Gastroesophageal sphincter (tissue), 4 donors: ENCODE measurements at places on chromosomes 4 and X.
A peak's percentile ranks its signal among the peaks of the same experiment; 100 is the strongest.

DNA sequence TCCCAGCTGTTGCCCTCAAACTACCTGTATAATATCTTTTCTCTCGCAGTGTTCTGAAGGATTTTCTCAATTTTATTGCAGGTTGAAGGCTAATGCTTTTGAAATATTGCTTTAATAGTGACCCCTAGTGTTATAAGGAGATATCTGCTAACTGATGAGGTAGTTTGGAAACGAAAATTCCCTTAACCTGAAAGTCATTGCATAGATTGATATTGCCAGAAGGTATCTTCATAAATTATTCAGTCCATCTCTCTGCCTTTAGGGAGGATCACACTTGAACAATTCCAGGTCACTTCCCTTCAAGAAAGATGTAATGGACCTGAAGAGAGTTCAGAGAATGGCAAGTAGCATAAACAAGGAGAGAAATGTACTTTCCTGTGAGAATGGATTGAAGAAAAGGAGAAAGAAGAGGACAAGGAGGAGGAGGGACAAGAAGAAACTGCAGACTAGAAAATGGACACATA, 44.1 kb downstream of the TIGD4 start:
- ATAC-seq = no peak

DNA sequence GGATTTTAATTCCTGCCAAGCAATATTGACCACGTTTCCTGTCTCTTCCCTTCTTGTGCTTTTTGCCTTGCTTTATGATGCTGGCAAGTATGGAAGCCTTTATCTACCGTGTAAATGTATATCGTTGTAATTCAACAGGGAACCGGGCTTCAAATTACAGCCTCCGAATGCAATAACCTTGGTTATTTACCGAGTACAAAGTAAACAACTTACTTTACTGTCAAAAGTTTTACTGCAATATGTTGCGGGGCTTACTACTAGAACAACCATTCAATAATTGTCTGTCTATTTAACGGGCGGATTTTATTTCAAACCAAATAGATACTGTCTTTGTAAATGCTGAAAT, 73.1 kb downstream of the PALLD start:
- ATAC-seq = no peak

DNA sequence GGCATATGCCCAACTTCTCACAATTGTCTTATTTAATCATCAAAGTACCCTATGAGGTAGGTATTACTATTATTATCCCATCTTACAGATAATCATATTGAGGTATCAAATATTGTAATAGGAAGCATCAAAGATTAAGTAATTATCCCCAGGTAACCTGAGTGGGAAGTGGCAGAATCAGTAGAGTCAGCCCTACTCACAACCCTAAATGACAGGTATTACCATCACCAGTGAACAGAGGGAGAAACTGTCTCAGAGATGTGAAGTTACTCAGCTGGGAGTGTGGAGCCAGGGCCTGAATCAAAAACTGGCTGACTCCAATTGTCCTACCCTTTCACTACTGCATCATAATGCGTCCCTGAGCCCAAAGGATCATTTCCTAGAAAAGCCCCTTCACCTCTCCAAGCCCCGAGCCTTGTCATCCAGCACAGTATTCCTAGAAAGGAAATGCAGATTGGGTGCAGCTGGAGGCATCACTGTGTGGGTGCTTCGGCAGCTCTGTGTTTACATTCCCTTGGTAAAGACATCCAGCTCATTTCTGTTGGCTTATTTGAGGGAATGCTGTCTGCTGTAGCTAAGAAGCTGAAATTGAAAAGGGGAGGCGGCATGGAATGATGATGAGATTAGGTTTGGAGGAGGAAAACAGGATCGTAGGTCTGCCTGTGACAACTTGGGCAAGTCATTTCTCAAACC, 72.8 kb downstream of the DHX15 start:
- ATAC-seq = no peak

GRCh38 chr4:109588176-109588575, 28.1 kb downstream of the MCUB start:
- no peak for ATAC-seq

DNA sequence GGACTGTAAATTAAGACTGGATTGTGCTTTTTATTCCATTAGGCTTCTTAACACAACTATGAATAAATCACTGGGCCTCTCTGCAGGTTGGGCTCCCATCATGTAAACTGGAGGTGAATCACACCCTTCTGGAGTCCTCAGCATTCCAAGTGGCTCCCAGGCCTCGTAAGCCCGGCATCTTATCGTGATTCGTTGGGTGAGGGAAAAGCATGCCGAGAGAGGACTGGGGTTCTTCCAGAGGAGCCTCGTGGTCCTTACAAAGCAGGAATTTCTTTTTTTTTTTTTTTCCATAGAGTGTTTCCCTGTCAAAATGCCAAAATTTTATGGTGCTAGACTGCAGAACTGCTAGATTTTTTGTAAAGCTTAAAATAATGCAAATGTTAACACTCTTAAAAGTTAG, 20.0 kb downstream of the CLDN22 start:
- no peak for ATAC-seq

DNA sequence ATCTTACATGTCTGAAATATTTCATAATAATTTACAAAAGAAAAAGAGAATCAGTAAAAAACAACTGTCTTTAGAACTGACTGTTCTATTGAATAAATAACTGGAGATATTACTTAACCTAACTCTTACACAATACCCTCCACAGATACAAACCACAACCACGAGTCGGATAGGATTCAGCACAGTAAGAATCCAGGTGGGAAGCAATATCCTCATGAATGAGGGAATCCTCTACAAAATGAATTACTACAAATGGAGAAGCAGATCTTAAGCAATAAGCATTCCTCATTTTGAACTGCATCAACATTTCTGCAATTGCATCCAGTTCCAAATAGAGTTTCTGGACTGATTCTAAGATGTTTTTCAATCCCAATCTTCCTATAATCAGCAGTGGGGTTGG, 227.1 kb downstream of the SH2D1A start:
- ATAC-seq = peak; percentile 74

- no peak for ATAC-seq
These were observed 51.8 kb downstream of the MAP7D3 start for GRCh38 chrX:136199365-136199764.

DNA sequence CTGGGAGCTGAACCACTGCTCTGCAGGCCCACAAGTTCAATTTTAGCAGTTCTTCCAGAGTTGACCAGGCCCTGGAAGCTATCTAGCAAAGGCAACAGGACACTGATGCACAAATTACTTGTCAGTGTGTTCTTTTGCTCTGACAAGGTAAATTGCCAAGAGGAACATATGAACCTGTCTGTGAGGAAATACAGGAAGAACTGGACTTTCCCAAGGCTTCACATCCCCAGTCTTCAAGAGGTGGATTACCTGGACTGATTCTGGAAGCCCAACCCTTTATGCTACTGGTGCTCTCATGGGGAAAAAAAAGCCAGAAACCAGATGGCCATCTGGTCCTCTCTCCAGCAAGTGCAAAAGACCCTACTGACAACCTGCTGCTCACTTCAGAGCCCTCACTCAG, 1.9 kb upstream of the TMEM185A start:
- no peak for ATAC-seq

DNA sequence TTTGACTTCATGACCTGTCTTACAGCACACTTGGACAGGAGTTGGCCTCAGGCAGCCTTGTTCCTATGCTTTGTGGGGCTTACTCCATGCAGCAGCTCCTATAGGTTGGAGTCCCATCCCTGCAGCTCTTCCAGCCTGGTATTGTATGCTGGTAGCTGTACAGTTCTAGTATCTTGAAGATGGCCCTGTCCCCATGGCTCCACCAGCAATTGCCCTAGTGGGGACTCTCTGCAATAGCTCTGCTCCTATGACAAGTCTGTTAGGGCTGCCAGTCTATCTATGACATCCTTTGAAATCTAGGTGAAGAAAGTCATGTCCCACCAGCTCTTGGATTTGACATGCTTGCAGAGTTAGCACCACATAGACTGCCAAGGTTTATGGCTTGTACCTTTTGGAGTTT, 252.6 kb downstream of the ANTXR2 start:
- no peak for ATAC-seq

- ATAC-seq = no peak
These were observed 65.7 kb upstream of the FGF13 start for GRCh38 chrX:138777230-138777629.

DNA sequence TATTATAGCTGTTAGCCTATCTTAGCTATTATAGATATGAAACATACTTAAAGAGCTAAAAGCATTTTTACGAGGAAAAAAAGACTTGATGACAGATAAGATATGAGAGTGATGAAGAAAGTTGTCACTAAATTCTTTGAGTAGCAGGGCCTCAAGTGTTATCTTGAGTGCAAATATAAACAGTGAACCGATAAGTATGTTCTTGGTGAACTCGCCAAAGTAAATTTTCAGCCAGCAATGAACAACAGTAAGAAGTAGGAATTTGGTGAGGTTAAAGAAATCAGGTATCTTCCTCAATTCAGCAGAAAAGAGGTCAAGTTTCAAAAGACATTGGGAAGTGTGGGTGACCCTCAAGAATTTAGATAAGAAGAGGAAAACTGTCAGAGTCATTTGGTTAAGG, 471.8 kb upstream of the FTHL17 start:
- ATAC-seq = no peak

DNA sequence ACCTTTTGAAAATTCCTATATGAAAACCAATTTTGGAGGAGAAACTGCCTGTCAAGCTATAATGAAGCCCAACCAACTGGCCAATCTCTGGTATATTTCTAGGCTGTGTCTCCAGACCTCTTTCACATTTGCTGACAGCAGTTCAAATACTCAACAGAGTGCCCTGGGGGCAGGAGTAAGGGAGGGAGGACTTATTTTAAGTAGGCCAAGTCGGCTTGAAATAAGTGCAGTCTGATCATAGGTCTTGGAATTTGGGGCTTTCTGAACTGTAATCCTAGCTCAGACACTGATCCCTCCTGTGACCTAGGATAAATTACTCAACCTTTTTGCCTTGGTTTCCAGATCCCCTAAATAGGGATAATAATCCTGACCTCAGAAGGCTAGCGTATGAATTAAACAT, 59.4 kb upstream of the SLC7A11 start:
- ATAC-seq = no peak

DNA sequence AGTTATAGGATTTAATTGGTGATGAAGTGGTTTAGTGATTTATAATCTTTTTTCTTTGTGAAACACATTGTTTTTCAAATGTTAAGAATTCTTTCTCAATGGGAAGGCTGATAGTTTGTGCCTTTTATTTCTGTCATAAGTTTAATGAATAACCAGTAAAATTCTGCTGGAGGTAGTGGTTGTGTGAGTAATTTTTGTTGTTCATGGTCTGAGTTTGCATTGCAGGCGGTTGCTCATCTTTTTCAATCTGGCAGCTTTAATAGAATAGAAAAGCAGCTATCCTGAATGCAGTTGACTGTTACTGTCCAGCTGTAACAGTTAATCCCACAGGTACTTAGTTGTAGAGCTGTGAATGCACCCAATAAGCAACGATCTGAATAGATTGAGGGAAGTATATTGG, 215.6 kb upstream of the AFF2 start:
- ATAC-seq = no peak

DNA sequence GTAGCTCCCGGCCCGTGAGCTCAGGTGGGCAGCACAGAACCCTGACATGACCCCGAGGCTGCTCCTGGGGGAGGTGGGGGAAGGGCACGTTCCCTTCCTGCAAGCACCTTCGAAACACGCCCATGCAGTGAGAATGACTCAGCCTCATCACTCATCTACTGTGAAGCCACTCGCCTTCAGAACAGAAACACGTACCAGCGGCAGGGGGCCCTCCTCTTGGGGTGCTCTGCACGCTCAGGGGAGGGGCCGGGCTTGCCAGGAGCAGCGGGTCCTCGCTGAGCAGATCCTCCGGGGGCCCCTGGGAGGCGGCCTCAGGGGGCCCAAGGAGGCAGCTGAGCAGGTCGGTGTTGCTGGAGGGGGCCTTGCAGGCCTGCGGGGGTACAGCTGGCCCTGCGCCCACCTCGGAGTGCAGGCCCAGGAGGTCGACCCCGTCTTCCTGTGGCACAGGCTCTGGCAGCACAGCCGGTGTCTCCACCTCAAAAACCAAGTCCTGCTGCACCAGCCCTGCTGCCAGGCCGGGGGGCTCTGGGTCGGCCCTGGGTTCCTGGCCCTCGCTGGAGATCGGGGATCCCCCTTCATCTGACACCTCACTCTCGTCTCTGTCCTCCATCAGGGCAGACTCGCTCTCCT, 40.9 kb upstream of the CPLX1 start:
- ATAC-seq = no peak

- ATAC-seq = no peak
These were observed 855.3 kb downstream of the PCDH7 start for GRCh38 chr4:31575504-31575903.

- ATAC-seq = peak; percentile 98
These were observed at the start of gene RBM3 for GRCh38 chrX:48574270-48575266. TSS of gene RBM3 (plus strand) at chrX:48574484. CDS start at chrX:48575181, 697 bp downstream.

DNA sequence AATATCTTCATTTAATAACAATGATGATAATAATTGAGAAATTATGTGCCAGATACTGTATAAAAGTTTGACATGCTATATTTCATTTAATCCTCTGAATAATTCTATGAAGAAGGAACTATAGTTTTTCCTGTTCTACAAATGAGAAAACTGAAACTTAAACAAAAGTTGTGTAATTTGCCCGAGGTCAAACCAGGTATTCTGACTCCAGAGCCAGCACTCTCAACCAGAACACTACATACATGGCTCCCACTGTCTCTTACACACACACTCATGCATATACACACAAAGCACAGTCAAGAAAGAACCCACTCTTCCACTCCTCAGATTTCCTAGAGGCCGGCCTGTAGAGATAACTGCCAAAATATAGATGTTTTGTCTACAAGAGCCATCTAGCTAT, 374.0 kb upstream of the EMCN start:
- ATAC-seq = no peak

DNA sequence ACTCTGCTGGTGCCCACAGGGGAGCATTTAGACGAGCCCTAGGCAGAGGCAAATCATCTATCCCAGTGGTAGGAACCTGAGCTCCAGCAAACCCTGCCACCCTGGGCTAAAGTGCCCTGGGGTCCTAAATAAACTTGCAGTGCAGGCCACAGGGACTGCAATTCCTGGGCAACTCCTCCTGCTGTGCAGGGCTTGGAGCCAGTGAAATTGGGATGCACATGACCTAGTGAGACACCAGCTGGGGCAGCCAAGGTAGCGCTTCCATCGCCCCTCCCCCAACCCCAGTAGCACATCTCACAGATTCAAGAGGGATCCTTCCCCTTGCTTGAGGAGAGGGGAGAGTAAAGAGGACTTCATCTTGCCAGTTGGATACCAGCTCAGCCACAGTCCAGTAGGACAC, 44.1 kb downstream of the CHRNA9 start:
- ATAC-seq = no peak

GRCh38 chrX:19514791-19515614, at the start of gene MAP3K15:
TSS of gene MAP3K15 (minus strand) at chrX:19515508. CDS start at chrX:19515261, 247 bp downstream.
- ATAC-seq = peak; percentile 16

DNA sequence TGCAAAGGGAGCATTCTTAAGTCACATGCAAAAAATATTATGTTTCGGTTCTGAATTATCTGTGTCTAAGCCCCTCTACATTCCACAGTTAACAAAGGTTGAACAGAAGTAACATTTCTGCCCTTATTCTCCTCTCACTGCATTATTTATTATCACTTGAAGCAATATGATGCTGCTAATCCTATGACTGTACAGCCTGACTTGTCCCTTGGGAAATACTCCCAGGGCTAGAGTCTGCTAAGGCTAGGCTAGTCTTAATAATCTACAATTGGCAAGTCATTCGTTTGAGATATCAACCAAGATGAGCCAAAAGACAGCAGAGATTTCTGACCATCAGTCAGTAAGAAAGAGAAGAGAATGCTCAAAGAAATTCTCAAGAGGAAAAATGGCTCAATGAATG, 226.9 kb upstream of the HCCS start:
- ATAC-seq = no peak

GRCh38 chrX:118872102-118872566, 48.5 kb downstream of the ZCCHC12 start:
- peak; percentile 63 for ATAC-seq
